ENCODE measurements at places on chromosomes 6 and 20. TPM values are rescaled to one million over a fixed set of nuclear protein-coding genes. Genes with fewer than 3 reads are reported as not detected.

DNA sequence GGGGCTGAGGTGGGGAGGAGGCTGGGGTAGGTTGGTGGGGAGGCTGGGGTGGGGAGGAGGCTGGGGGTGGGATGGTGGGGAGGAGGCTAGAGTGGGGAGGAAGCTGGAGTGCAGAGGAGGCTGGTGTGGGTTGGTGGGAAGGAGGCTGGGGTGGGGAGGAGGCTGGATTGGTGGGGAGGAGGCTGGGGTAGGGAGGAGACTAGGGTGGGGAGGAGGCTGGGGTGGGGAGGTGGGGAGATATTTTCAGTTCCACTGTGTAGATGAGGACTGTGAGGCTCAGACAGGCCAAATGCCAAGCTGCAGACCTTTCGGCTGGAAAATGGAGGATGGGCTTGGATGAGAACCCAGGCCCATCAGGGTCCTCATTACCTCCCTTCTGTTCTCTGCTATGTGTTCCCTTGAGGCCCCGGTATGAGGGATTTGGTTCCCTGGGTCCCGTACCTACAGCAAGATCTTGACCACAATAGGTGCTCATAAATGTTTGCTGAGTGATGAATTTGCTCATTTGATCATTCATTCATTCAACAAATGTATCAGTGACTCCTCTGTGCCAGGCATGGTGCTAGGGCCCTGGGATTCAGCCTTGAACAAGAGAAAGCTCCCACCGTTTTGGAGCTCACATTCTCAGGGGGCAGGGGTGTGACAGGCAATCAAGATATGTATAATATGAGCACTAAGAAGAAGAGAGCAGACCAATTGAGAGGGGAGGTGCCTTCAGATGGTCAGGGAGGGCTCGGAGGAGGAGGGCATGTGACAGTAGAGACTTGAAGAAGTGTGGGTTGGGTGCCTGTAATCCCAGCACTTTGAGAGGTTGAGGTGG is 36.1 kb upstream of the NOL4L start:
- DNase-seq: no peak

DNA sequence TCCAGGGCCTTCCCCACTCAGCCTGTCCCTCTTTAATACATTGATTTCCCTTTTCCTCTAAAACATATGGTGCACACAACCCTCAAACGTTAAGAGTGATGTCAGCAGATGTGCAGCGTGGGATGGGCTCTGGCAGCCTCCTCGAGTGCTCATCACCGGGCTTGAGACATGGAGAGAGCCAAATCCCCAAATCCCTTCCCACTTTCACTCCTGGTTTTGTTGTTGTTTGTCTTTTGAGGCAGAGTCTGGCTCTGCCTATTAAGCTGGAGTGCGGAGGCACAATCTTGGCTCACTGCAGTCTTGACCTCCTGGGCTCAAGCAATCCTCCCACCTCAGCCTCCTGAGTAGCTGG is 5.8 kb upstream of the PLTP start:
- peak; percentile 86 for DNase-seq

- no peak for DNase-seq
Observed at GRCh38 chr20:56826306-56826704, 197.2 kb downstream of the TFAP2C start.

DNA sequence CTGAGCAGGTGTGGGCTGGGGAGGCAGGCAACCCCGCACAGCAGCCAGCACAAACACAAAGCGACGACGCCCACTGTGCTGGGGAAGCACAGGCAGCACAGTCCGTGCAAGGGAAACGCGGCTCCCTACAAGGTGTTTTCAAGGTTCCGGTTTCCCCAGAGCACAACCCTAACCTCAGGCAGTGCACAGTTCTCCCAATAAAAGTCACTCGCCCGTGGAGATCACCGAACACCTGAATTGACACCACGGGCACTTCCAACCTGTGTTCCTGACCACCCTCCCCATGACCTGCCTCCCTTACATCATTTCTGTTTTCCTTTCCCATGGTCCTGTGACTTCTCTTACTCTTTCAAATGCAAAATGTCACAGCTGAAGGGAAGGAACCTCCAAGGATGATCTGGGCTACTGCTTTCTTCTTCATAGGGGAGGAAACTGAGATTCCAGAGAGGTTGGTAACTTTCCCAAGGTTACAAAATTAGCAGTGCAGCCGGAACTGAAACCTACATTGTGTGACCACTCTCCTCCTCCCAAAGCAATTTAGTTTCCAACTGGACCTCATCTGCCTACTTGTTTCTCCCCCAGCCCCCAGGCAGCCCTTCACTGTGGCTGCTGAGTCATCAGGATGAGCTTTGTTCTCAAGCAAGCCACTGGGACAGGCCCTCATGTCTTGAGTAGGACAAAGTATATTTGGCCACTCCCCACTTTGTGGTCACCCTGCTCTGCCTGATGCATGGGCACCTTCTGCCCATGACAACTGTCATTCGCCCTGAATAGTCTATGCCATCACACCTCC is 125.3 kb downstream of the ATXN1 start:
- DNase-seq: no peak

GRCh38 chr6:33610779-33611732 is 10.1 kb upstream of the ITPR3 start:
- no peak for DNase-seq

- no peak for DNase-seq
Observed at GRCh38 chr20:24899153-24899552, 49.9 kb upstream of the CST7 start.

GPLD1 gene
- 0.23 TPM for total RNA-seq

BTN1A1 gene
- total RNA-seq: not detected

SPATS1 gene
- not detected for total RNA-seq

SLC22A7 gene
- not detected for total RNA-seq

Data from SJCRH30 (cell line).